GM12878 (cell line): ENCODE measurements at places on chromosomes 1 and 21.
A peak's percentile ranks its signal among the peaks of the same experiment; 100 is the strongest.

DNA sequence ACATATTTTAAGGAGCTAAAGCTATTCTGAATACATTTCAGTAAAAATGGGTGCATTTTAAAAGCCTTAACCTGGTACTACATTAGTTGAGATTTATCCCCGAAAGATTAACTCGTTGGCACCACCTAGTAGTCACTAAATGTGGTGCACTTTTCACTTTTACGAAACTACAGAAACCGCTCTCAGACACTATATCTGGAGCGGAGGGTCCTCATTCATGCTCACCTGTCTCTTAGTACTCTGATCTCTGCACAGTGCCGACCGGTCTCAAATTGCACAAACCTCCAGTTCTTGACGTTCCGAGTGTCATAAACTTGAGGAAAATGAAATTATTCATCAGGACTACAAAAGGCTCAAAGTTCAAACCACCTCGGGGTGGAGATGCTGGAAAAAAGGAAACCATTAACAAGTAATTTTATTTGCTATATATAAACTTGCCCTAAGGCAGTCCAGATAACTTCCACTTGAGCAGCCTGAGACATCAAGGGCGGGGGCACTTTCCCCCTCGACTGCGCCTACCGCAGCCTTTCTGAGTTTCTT is 722 bp downstream of the LZIC start:
- DNase-seq: peak; percentile 55

DNA sequence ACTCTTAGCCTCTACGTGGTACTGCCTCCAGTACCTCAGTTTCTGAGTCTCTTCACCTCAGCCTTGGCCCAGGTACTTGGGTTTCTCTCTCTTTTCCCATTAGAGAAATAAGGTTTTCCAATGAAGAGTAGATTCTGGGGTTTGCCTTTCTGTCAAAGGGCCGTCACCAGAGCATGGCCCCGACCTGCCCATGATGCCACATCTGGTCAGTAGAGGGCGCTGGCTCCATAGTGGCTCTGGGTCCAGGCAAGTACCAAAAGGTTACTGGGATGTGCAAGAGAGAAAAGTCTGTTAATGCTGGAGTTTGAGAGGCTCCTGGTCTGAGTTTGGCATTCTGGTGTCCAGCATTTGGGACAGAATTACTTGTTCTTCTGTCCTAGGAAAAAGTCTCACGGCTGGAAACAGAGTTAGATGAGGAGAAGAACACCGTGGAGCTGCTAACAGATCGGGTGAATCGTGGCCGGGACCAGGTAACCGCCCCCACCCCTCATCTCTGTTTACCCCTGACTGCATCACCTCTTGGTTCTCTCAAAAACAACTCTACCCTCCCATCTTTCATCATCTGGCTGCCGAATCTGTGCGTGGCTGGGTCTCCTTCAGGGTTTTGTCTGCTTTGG is 5.3 kb upstream of the TUFT1 start:
- DNase-seq: no peak

DNA sequence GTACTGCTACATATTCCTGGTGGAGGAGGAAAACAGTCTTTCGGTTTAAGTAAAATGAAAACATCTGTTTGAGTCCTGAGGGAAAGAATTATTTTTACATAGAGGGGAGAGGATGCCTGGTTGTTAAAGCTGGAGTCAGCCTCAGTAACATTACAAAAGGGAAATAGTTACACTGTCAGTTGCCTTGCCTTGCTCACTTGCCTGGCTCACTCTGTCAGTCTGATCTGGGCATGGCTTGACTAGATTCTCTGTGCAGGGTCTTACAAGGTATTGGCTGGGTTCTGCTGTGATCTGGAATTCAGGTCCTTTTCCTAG is 8.4 kb upstream of the UBE2U start:
- DNase-seq: no peak

DNA sequence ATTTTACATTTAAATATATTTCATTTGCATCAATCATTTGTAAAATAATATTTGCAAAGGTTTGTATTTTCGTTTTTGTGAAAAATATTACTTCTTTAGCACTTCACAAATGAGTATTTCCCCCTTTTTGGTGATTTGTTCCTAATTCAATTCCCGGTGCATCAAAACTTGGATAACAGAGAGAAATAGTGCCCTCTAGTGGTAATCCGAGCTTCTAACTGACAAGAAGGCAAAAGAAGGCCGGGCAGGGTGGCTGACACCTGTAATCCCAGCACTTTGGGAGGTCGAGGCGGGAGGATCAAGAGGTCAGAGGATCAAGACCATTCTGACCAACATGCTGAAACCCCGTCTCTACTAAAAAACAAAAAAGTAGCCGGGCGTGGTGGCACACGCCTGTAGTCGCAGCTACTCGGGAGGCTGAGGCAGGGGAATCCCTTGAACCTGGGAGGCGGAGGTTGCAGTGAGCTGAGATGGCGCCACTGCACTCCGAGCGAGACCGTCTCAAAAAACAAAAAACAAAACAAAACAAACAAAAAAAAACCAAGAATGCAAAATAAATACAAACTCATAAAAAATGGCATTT is 137.7 kb downstream of the COL11A1 start:
- DNase-seq: no peak

DNA sequence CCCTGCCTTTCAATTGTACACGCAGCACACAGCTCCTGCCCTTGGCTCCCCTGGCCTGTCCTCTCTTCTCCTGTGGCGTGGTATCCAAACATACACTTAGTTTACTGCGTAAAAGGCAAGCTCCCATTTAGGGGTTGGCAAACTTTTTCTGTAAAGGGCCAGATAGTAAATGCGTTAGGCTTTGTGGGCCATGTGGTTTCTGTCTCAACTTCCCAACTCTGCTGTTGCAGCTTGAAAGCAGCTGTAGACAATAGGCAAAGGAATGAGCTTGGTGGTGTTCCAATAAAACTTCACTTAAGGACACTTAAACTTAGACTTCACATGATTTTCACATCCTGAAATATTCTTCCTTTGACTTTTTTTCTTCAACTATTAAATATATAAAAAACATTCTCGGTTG is 63.3 kb downstream of the RHOU start:
- no peak for DNase-seq

- no peak for DNase-seq
Measured at GRCh38 chr1:163509114-163509513, 187.4 kb downstream of the NUF2 start.

GRCh38 chr1:240666568-240667198 is 54.7 kb upstream of the GREM2 start:
- DNase-seq: no peak

GRCh38 chr1:227330279-227331076 is 12.2 kb upstream of the CDC42BPA start:
- DNase-seq: no peak

DNA sequence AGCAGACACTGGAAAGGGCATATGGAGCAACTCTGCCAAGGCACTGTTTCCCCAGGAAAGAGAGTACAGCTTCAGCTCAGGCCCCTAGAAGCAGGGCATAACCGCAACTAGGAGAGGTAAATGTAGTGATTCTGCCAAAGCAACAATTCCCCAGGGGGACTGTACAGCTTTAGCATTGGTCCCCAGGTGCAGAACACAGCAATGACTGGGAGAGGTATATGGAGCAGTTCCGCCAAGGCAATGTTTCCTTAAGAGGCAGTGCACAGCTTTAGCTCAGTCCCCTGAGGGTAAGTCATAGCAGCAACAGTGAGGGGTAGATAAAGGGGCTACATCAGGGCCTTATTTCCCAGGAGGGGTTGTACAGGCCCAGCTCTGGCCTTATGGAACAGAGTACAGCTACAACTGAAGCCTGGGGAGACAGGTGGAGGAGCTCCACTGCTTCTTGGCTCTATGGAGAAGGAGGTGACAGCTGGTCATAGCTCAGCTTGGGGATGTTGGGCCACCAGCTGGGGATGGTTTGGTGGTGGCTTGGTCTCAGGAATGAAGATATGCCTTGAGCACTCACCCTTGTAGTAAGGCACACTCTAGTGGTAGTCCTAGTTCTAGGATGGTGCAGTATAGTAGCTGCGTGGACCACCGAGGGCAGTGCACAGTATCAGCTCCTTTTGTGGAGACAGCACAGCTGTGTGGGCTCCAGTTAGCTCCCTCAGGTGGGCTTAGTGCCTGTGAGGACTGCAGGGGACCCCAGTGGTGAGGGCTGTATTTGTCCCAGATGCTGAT is 582.7 kb downstream of the PTPRC start:
- DNase-seq: no peak

DNA sequence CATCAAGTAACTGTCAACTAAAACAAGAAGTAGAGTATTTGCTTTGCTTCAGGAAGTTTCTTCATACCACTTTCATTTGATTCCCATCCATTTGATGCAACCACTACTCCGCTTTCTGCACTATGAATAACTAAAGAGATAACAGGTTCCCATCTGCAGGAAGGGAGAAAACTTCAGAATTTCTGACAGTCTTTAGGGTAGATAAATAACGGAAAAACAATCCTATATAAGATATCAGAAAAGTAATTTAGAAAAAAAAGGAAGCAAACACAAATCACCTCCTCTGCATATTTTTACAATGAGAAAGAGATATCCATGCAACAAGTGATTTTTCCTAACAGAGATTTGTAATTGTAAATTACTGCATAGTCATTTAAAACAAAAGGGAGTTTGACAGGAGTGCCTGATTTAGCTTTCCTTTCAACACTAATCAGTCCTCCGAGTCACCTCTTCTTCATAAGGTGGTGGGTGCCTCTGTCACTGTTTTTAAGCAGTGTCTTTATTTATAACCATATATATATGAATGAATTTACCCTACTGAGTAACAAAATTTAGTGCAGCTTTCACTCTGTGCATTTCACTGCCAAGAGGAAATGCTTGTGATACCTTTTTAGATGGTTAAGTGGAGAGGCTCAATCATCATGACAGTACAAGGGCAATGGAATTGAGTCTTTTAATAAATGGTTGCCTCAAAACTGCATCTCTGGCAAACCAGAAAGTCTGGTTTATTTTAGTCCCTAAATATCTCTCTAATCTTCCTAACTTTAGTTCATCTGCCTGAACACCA is 1920.4 kb downstream of the MRPL39 start:
- DNase-seq: no peak

- DNase-seq: no peak
Measured at GRCh38 chr1:110309139-110309538, 30.0 kb upstream of the RBM15 start.

DNA sequence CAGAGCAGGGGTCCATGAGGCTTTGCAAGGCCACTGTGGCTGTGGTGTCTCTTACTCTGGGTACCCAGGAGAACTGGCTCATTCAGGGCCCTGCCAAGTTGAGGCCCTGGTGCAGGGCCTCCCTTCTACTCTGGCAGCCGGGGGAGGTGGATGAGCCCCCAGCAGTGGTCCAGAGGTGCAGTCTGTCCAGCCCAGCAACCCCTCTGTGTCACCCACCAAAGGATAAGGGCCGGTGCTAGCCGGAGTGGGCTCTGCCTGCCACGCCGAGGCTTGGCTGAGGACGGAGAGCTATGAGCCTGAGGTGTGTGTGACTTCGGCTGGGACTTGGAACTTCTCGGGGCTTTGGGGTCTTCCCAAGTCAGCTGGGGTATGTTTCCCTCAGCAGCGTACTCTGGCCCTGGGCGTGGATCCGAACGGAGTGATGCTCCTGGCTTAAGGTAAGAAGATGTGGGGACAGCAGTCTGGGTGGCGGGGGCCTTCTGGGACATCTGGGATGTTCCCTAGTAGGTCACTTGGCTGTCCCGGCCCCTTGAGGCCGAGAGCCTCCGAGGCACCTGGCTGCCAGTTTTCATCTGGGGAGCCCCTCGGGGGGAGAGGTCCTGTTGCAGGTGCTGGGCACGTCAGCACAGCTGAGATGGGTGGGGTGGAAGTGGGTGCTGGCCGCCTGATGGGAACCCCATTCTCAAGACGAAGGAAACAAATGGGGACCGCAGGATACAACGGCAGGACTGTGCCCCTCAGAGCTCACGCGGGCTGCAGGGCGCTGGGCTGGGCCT is 25.9 kb downstream of the RUNX3 start:
- no peak for DNase-seq

GRCh38 chr1:6624710-6625583 is at the start of gene THAP3:
THAP3 (plus strand) TSS chr1:6624868; CDS start chr1:6625219, 351 bp downstream.
- DNase-seq: peak; percentile 64

DNA sequence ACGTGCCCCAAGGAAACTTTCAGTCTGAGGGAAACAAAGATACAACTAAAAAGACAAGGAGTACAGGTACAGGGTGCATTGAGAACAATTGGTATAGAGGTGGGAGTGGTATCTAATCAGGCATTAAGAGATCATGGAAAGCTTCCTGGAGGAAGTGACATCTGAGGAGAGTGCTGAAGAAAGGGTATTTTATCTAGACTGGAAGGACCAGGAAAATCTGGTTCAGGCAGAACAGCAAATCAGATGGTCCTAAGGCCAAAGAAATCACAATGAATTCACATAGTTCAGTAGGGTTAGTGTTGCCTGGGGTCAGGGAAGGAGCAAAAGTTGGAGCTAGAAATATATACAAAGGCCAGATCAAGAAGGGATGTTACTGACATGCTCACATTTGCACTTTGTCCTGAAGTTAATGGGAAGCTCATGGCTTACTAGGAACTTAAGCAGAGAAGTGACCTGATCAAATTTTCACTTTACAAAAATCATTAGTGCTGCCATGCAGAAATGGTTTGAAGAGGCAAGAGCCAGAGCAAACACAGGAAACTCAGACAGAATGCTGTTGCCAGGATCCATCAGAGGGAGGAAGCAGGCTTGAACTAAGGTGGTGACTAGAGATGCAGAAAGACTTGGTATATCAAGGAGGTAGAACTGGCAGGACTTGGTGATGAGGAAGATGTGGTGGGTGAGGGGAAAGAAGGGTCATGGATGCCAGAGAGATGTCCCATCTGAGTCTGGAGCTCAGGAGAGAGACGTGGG is 14.5 kb upstream of the CTTNBP2NL start:
- no peak for DNase-seq

DNA sequence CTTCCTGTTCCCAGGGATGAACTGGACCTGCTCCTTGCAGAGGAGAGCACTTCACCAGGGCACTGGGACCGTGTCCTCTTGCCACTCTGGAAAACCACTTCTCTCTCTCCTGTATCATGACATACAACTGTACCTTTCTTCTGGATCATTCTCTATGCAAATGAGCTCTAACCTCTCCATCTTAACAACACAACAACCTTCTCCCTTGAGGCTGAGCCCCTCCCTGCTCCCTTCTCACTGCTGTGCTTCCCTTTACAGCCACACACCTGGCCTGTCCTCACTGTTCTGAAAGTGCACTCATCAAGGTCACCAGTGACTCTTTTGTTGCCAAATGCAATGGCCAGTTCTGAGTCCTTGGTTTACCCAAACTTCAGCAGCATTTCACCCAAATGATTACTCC is 54.5 kb upstream of the MRPS6 start:
- DNase-seq: peak; percentile 63
